ENCODE measurements at places on chromosomes 16 and 17. TPM values are rescaled to one million over a fixed set of nuclear protein-coding genes. Genes with fewer than 3 reads are reported as not detected.

MT1M gene
- 1.4 TPM for total RNA-seq

NPTX1 gene
- total RNA-seq: 19.3 TPM

KRTAP4-8 gene
- not detected for total RNA-seq

CASKIN2 gene
- 4.8 TPM for total RNA-seq

CD300H gene
- not detected for total RNA-seq

HP gene
- total RNA-seq: 1.4 TPM

WFIKKN2 gene
- total RNA-seq: 3.7 TPM

ALOXE3 gene
- total RNA-seq: 0.47 TPM

SPEM3 gene
- total RNA-seq: not detected

NOS2 gene
- total RNA-seq: 0.47 TPM
